ENCODE measurements at places on chromosomes 5 and 9.

GRCh38 chr5:171427318-171428167 is 8.1 kb downstream of the FGF18 start:
- no peak for DNase-seq

DNA sequence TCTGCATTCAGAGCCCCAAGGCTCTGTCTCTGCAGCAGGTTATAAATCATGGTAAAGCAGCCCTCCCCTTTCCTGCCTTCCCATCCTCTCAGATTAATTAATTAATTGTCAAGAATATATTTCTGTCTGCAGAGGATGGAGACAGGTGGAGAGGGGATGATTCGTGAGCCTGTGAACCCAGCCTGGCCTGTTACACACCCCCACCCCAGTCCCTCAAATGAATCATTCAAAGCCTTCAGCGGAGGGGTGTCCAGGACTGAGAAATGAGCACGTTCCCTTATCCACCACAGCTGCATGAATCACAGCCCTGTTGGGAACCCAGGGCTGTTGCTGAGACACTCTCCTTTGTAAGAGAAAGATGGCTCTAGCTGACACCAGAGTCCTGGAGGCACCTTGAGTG is 56.0 kb downstream of the NIPAL4 start:
- DNase-seq, result peak; percentile 86

DNA sequence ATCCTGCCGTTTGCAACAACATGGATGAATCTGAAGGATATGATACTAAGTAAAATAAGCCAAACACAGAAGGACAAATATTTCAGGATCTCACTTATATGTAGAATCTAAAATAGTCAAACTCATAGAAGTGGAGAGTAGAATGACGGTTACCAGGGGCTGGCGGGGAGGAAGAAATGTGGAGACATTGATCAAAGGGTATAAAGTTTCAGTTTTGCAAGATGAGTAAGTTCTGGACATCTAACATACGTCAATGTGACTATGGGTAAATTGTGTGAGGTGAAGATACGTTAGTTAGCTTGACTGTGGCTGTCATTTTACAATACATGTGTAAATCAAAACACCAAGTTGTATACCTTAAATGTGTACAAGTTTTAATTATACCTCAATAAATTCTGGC is 200.3 kb downstream of the SNX18 start:
- DNase-seq, result no peak

DNA sequence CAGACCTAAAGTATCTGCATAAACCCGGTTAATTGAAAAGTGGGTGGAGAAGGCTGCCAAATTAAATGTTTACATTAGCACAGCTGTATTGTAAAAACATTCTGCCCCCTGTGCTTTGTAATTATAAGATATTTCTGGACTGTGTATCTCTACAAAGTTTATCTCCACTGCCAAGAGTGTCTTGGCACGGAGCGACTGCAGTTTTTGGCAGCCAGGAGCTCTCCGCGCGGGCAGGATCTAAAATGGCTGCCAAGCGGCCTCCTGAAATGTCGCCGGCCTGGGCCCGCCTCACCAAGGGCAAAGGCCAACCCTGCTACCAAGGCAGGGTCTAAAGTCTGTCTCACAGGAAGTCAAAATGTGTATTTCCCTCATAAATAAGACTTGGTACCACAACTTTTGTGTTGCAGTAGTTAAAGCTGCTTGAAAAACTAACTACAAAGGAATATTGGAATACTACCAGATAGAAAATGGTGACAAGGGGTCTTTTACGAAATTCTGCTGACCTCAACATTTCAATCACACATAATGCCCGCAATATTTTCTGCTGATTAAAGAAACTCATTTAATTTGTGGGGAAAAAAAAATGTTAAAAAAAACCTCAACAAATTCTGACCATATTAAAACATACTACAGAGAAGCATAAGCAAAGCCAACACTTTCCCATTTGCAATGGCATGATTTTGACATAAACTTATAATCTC is 110.4 kb downstream of the NFIB start:
- no peak for DNase-seq

GRCh38 chr5:142327111-142327842 is 2.5 kb upstream of the SPRY4 start:
- peak; percentile 87 for DNase-seq

DNA sequence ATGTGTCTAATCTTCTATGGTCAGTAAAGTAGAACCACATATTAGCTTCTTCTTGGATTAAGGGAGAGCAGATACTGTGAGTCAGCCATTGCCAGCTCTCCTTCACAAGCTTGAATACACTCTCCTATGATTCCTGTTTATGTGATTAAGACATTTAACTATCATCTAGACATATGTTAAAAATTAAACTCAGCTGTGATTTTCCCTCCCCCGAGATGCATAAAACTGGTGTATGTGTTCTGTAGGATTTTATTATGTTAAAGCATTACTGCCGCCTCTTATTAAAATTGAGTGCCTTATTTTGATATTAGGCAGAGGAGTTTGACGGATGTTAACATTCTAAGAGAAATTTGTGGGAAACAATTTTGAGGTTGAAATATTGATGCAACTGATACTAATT is 114.6 kb downstream of the ACTBL2 start:
- DNase-seq, result peak; percentile 53

GRCh38 chr5:53906736-53907135 is 346.3 kb downstream of the NDUFS4 start:
- DNase-seq, result no peak

DNA sequence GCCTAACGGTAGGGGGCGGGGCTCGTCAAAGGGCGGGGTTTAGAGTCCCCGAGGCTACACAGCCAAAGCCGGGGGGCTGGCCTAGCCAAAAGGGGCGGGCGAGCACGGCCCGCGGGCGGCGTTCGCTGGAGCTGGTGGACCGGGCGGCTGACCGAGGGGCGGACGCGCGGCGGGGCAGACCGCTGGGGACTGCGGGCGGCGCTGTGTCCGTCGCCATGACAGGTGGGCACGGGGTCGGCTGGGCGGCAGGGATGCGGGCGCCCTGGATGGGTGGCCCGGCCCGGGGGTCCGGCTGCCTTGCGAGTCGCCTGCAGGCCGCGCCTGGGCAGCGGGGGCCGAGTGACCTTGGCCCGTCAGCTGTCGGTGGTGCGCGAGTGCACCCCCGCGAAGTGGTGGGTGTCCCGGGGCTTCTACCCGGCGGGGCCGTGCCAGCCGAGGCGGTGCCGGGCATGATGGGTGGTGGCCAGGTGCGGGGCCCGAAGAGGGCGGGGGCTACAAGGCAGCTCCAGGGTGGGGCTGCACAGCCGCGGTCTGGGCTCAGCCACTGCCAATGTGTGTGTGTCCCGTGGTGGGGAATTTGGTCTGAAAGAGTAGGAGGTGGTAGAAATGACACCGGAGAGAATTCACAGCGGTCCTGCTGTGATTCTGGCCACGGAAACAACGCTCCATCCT is at the start of gene CARD19:
TSS of gene CARD19 (plus strand) at position 87 of the 672 bp plus-strand sequence. CDS start at position 216, 129 bp downstream.
- DNase-seq, result peak; percentile 41

Data from AG10803 (cell line).